Stimulated activated CD8-positive, alpha-beta memory T cell treated with anti-CD3 and anti-CD28 coated beads, Interleukin-4, amount 100 ng/mL, for 1 hour (primary cell): ENCODE measurements at places on chromosomes 11 and 22.

- DNase-seq, result no peak
Observed at GRCh38 chr22:32380991-32381390, 23.3 kb downstream of the RFPL3 start.

DNA sequence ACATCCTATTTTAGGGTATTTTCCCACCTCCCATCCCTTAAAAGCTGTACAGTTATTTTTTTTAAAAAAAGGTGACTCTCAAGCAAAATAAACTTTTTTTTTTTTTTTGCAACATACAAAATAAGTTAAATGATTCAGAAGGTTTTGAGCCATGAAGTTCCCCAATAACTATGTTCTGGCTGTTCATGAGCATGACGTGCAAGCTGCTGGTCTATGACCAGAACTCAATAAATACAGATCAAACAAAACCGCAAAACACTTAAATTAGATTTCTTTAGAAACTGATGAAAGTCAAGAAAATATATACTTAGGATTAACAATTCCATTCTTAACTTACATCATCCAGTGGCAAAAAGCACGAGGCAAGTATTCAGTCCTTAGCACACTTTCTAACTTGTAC is 24.1 kb upstream of the CLNS1A start:
- no peak for DNase-seq

- DNase-seq, result no peak
Observed at GRCh38 chr11:134542401-134543165, 130.5 kb upstream of the B3GAT1 start.

DNA sequence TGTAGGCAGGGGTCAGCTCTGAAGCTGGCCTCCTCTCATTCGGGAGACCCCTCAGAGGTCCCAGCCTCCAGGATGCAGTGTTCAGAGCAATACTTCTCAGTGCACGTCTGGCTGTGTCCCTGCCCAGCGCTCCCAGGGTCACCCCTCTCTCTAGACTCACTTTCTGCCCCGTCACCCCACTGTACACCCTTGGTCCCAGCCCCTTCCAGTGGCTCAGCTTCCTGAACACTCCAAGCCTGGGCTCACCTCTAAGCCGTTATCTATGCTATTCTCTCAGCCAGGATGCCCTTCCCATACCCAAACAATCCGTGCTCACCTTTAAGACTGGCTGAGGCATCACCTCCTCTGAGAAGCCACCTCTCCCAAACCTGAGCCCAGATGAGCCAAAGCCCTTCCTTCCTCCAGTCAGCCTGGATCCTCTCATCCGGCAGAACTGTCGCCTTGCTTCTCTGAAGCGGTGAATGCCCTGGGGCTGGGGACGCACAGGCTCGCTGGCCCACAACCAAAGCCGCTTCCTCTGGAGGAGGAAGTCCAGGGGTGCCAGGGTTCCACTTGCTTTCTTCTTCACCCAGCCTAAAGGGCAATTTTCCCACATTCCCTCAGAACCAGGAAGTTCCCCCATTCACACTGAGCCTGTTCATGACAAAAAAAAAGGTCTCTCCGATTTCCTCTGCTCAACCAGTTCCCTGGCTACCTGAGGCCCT is 13.7 kb upstream of the CDKN1C start:
- DNase-seq, result no peak

- no peak for DNase-seq
Observed at GRCh38 chr22:19525116-19525660, 978 bp upstream of the CLDN5 start.

GRCh38 chr11:19435306-19435989 is 194.7 kb upstream of the E2F8 start:
- no peak for DNase-seq

GRCh38 chr11:16813126-16813525 is 74.7 kb downstream of the C11orf58 start:
- no peak for DNase-seq

DNA sequence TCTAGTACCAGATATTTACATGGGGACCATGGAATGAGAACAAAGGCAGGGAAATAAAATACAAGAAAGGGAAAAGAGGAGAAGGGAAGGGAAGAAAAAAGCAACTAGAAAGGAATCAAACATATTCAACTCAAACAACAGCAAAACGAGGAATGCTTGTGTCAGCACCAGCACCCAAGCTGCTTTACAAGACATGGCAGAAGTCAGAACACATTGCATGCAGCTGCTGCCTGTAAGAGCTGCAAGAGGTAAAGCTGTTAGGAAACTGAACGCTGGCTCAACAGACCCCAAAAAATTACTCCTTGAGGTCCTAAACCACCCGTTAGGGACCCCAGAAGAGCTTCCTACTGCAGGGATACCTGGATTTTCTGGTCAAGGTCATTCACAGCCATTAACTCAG is 296.9 kb downstream of the OPCML start:
- no peak for DNase-seq

DNA sequence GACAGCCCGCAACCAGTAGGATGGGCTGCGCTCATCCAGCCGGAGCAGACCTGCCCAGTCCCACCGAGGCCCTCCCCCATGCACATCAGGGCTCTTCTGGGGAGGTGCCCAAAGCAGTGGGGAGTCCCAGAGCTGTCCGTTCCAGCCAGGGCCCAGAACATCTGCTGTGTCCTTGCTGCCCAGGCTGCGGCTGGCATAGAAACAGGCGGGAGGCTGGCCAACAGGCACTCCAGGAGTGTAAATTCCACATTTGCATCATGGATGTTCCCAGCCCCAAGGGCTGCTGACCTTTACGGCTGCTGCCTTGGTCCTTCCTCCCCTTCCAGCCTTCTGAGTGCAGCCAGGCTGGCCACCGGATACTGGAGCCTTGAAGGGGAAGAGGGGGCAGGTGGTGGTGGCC is 30.0 kb upstream of the SYT7 start:
- DNase-seq, result no peak

DNA sequence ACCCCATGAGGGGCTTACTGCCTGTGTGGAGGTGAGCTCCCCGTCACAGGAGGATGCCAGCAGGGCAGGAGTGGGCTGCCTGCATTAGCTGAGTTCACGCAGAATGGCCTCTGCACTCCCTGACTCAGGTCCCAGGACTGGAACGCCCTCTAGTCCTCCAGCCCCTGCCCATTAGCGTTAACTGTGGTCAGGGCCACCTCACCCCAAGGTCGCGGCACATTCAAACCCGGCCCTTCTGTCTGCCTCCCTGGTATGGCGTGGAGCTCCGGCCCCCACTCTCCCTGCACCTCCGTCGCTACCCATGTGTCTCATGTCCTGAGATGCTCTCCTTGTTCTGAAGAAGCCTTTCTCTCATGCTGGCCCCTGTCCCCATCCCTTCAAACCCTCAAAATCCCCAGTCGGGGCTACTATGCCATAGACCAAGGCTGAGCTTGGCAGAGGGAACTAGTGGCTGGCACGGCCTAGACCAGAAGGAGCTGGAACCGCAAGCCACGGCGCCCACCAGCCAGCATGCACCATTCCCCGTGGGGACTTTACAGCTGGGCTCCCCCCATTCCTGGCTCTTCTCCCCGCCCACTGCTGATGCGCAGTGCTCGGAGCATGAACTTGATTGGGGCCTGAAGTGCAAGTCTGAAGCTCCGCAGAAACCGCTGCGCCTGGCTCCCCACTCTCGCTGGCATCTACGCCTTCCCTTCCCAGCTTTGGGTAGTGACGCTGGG is 79.5 kb upstream of the RTL6 start:
- DNase-seq, result no peak

DNA sequence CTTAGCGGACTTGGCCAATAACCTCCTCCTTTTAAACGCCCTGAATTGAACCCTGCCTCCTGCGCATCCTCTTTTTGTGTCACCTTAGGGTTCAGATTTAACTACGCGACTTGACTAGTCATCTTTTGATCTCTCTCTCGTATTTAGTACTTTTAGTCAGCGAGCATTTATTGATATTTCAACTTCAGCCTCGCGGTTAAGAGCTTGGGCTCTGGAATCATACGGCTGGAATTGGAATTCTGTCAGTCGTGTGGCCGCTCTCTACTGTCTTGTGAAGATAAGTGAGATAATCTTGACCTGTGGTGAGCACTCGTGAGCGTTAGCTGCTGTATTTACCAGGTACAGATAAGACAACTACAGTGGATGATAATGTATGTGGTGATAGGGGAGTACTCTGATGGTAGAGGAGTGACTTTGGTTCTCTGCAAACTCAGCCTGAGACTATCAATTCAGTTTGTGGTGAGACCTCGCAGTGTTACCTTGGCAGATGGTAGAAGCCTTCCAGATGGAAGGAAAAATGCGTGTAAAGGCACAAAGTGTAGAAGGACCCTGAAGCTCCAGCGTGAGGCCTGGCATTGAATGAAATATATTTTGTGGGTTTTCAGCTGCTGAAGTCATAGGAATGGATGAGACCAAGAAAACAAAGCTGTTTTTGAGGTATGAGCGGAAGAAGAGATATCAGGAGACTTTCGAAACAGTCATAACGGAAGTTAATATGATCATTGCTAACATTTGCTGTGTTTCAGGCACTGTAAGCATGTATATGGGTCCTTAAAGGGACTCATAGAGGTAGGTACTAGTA is 682 bp downstream of the ATM start:
- DNase-seq, result no peak

DNA sequence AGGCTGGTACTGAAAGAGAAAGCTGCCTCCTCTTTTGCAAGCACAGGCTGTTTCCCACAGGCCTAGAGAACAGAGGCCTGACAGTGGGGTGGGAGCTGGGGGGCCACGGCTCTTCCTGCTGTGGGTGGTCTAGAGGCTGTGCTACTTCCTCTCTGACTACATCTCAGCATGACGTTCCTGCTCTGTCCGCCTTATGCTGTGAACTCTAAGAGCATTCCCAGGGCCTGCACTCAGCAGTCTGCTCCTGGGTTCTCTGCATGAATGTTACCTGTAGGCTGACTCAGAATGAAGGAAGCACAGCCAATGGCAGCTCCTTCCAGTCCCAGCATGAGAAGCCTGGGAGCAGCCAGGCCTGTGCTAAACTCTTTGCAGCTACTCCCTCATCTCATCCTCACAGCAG is 534.3 kb downstream of the NTM start:
- DNase-seq, result no peak

GRCh38 chr11:10331548-10332289 is 26.8 kb downstream of the ADM start:
- DNase-seq, result no peak

DNA sequence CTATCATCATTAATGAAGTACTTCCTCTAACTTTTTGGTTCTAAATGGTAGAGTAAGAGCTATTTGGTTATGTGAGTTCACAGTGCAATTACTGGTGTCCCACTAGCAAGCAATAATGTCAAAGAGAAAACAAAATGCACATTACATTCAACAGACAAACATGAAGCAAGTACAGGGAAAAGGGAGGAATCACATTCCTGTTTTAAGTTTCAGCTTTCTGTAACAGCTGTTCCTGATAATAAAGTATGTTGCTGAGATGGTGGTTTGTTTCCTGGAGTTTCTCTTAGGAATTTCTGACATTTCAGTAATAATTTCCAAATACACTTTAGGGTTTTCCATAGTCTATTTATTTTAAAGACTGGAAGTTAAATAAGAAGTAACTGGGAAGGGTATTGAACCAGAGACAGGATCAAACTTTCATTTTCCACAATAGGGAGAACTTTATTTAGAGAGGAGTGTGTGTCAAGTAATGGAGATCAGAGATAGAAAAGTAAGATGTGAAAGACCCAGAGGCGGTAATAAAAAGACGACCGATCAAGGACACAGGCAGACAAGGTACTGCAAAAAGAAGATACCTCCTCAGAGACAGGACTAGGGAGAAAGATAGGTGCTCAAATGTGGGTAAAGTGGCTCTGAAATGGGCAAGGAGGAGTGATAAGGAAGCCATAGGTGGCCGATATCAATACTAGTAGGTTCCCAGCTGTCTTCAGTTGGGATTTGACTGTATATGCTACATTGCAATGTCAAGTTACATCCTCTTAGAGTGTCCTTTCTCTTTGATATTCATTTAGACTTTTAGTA is 20.8 kb upstream of the CLNS1A start:
- DNase-seq, result no peak

DNA sequence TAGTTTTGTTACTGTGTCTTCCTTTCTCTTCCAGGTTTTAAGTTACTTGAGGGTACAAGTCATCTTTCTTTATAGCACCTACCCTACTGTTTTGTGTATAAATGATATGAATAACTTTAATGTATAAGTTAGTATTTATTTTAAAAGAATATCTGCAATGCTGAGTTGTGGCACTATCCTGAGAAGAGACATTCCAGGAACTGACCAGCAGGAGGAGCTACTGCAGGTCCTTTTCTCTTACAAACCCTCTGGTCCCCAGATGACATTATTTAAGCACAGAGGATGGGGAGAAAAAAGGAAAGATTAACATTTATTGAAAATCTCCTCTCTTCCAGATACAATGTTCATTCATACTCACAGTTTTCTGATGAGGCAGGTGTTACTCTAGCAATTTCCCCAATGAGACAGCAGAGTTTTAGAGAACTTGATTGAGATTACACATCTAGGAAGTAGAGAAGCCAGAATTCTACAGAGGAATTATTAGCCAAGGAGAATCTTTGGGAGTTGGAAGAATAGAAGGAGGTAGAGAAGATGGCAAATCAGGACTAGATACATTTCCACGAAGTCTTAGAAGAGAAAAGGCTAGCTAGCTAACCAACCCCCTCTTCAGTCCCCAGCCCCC is 541.2 kb upstream of the API5 start:
- DNase-seq, result no peak

- DNase-seq, result no peak
Observed at GRCh38 chr11:15897211-15897960, 459.0 kb downstream of the SOX6 start.

DNA sequence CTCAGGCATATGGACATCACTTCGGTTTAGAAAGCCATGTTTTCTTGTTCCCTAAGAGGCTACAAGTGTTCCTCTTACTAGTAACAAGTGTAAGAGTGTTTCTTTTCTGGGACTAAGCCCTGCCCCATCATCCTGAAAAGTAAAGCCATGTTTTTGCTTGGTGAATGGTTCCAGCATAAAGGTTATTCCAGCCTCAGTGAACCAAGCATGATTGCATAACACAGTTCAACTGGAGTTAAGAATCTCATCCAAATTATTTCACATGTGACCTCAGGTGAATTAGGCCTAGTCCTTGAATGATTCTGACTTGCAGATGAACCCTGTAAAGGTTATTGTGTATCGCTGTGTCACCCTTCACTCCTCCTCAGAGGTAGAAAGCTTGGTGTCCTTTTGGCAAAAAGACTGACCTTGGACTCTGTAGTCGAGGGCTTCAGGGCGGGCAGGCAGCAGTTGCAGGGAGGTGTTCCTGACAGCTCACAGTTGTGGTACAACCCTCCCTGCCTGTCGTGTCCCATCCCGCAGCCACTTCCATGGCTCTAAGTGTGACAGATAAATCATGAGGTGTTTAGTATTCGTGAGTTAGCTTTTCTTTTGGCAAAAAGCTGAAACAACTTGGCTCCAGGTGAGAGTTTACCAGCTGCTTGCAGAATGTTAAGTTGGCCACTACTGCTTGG is 321.8 kb downstream of the CADM1 start:
- DNase-seq, result no peak

- DNase-seq, result no peak
Observed at GRCh38 chr22:42780070-42780540, 59.4 kb upstream of the A4GALT start.
